Hematopoietic multipotent progenitor cell treated with erythropoietin and hydrocortisone succinate and interleukin-3 and kit ligand, for 15 days (in vitro differentiated cells): ENCODE measurements at places on chromosomes 4 and X.

DNA sequence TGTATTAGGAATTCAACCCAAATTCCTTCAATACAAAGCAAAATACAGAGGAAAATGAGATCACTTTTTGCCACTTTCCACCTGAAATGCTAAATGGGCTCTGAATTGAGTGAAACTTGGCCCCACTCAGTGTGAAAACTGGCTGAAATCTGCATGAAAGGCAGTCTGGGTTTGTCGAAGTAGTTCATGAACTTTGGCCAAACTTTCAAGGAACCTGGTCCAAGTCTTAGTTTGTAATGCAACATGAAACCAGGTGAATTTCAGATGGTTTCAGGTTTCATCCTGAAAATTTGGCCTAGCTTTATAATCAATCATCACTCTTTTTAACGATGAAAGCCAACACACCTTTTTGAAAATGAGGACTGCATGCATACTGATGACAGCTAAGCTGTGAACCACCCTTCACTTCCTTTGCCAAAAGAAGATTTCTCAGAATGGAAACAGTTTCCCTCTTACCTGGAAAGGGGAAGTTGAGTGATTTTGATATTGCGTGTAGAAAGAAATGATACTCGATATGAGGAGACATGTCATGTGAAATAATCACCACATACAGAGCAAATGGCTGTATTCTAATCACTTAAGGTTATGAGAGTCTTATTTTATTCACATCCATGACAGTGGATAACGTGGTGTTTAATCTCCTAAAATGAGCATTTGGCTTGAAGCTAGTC, 209.9 kb upstream of the ETNPPL start:
- DNase-seq = no peak

DNA sequence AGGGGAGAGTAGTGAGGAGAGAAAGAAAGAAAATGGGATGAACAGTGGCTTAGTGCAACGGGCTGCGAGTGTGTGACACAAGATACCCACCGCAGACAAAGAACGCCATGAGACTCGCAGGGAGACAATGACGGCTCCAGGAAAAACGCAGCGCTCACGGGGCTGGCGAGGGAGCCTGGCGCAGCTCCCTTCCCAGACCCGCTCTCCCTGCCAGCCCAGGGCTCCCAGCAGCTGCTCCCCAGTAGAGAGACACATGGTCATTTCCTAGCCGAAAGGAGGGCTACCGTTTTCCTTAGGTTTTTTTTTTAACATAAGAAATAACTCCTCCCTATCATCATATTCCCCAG, 149.5 kb downstream of the MAML3 start:
- no peak for DNase-seq

DNA sequence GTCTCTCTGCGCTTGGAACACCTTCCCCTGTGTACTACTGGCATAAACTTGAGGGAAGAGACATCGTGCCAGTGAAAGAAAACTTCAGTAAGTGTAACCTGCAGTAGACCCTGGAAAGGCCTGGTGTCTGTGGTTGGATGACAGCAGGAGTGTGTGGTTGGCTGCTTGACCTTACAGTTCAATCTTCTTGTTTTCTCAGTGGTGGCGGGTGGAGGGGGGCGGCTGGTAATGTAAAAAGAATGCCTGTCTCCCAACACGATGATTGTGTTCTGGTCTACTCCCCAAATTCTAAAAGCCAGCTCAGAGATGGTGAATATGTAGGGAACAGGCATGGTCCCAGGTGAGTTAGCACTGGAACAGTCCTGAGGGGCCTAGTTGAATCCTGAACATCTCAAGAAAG, 18.6 kb downstream of the PSMD10 start:
- DNase-seq = no peak

DNA sequence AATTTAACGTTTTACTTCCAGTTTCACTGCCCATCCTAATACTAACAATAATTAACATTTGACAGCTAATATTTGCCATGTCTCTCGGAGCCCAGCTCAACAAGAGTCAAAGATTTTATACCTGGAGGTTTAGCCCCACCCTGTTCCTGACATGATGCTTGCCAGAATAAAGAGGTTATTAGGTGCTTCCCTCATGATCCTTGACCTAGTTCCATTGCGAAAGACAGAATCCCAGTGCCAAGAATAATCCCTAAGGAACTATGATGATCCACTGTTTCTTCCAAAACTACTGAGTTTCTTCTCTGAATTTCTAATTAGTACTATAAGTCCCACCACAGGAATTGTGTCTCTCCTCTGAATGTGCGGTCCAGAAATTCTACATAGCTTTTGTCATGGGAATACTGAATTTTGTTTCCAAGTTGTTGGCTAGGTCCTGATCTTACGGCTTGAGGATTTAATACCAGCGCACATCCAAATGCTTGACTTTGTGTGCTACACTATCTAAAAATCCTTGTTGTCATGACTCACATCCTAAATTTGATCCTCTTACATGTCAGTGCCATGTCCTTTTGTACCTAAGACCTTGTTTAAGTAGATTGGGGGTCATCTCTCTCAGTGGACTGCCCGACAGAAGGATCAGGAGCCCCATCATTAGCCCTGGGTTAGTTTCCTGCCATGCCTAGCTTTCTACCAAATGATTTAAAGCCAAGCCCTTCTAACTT, 23.1 kb downstream of the ANTXR2 start:
- no peak for DNase-seq

GRCh38 chr4:80294206-80294605, 27.7 kb downstream of the FGF5 start:
- no peak for DNase-seq

GRCh38 chrX:140664939-140665338, 44.6 kb upstream of the LINC00632 start:
- DNase-seq = no peak

DNA sequence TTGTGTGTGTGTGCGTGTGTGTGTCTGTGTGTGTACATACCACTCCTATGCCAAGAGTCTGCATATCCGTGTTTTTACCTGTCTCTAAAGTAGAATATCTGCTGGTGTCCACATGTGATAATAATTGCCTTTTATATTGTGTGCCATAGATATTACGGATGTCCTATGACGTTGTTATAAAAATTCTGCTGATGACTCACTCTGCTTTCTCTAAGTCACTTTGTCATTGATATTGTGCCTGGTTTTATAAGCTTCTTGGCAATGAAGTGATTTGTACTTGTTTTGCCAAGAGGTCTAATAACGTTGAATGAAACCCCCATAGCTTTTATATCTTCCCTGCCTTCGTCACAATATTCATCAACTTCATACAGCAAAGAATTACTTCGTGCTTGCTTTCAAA, 102.6 kb upstream of the C1GALT1C1 start:
- DNase-seq = no peak

GRCh38 chr4:138555584-138555983, 313.4 kb upstream of the SLC7A11 start:
- DNase-seq = no peak

GRCh38 chr4:32661229-32661628, 1941.1 kb downstream of the PCDH7 start:
- DNase-seq = no peak

GRCh38 chr4:146059151-146059550, 116.4 kb upstream of the LSM6 start:
- no peak for DNase-seq

- no peak for DNase-seq
These were observed 552.4 kb upstream of the MAGEB2 start for GRCh38 chrX:29662759-29663503.

- DNase-seq = no peak
These were observed 383 bp downstream of the PCYT1B start for GRCh38 chrX:24646745-24647182.
